ENCODE measurements at places on chromosomes 3 and 15.

DNA sequence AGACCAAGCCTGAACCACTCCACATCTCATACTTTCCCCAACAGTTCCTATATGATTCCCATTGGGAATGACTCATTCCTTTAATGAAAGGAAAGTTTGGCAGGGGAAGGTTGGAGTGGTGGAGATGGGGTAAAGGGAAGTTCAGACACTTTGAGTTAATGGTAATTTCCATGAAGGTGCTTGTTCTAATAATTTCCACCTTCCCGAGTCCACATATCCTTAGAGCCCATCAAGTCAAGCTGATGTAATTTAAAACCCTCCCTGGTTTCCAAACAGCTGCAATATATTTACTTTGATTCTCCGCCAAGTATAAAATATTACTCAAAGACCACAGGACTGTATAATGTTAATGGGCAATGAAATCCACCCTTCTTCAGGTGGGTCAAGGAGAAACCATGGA lies 95.0 kb upstream of the GALNT15 start:
- DNase-seq, result no peak

GRCh38 chr3:155690921-155691320 lies 54.0 kb downstream of the PLCH1 start:
- no peak for DNase-seq

DNA sequence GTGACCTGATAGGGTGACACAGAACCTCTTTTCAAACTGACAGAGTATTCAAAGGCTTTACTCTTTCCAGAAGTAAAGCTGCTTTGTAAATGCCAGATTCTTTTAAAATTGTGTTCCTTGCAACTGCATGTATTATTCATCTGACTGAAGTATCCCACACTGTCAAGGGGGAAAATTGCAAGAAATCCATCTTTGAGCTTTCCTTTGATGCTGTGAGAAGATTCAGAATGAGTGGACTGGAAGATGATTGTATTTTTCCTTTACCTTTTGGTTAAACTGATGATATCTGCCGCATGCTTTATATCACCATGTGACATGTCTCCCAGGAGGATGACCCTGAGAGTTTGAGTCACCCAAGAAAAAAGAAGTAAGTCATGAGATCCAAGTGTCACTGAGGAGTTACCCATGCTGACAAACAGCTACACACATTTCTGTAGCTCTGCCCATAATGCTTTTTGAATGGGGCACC lies 250.8 kb upstream of the CBLB start:
- no peak for DNase-seq

GRCh38 chr3:7854266-7854665 lies 647.4 kb upstream of the LMCD1 start:
- DNase-seq, result no peak

GRCh38 chr15:29612701-29613100 lies 209.6 kb downstream of the TJP1 start:
- DNase-seq, result no peak

DNA sequence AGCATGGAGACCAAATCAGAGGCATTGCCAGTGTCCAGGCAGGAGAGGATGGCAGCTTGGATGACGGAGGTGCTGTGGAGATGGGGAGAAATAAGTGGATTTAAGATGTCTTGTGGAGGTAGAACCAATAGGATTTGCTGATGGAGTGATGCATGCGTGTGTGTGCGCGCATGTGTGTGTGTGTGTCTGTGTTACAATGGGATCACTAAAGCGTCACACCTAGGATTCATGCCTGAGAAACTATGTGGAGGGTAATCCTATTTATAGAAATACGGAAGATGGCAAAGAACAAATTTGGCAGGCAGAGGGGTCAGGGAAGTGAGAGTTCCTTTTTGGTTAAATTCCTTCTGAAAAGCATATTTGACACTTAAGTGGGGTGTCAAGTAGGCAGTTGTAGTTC lies 64.8 kb upstream of the ARL8B start:
- DNase-seq, result no peak

GRCh38 chr3:138937690-138938055 lies 9.3 kb downstream of the FOXL2 start:
- no peak for DNase-seq

- no peak for DNase-seq
These were observed 395.8 kb downstream of the MAGI1 start for GRCh38 chr3:65642883-65643282.

GRCh38 chr3:169667166-169668071 lies 3.9 kb upstream of the MECOM start:
- no peak for DNase-seq

GRCh38 chr15:48244921-48245320 lies 38.8 kb downstream of the SLC12A1 start:
- no peak for DNase-seq

GRCh38 chr3:110419096-110419495 lies 652.5 kb upstream of the NECTIN3 start:
- DNase-seq, result no peak

GRCh38 chr15:35139822-35140221 lies 54.7 kb upstream of the NANOGP8 start:
- DNase-seq, result no peak

GRCh38 chr3:133230195-133230594 lies 169.7 kb upstream of the BFSP2 start:
- no peak for DNase-seq

- DNase-seq, result no peak
These were observed 3.6 kb downstream of the VGLL4 start for GRCh38 chr3:11640009-11640673.

DNA sequence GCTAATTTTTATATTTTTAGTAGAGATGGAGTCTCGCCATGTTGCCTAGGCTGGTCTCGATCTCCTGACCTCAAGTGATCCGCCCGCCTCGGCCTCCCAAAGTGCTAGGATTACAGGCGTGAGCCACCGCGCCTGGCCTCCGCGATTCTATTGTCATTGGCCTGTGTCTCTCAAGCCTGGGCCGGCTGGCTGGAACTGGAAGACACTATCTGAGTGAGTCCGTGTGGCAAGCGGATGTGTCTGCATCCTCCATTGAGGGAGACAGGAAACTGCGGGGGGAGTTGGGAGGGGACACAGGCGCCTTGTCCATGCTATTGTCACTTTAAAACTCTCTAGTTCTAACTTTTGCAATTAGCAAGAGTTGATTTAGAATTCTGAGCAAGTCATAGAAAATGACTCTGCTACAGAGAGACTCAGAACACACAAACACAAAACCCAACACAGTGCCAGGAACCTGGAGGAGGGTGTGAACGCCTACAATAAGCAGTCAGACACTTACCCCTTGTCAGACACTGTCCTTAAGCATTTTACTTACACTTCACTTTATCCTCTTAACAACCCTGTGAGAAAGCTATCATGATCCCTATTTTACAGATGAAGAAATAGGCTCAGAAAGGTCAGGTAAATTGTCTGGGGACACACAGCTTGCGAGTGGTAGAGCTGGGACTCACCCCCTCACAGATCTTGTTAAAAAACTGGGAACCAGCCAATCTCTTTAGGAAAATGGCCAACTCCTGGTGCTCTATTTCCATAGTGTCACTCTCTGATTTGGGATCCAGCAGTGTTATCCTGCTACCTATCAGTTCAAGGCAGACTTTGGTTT lies 38.7 kb downstream of the ANP32A start:
- no peak for DNase-seq

DNA sequence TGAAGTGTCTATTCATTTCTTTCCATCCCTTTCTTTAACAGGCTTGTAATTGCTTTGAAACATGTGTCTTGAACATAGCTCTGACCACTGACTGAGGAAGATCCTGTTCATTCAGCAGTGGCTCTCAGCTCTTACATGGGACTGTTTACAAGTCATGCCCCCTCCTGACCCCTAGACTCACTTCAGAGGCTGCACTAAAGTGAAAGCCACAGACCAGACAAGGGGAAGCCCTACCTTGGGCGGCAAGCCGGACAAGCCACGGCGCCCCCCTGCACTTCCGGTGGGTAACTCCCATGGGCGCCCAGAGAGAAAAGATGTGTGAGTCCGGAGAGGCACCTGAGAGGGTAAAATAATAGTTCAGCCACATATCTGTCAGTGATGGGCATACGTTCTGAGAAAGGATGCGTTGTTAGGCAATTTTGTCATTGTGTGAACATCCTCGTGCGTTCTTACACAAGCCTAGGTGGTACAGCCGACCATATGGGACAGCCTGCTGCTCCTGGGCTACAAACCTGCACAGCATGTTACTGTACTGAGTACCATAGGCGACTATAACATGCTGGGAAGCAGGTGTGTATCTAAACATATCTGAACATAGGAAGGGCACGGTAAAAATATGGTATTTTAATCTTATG lies 116.2 kb downstream of the CHSY1 start:
- DNase-seq, result no peak

GRCh38 chr3:37551857-37552256 lies 309.8 kb upstream of the CTDSPL start:
- DNase-seq, result no peak

DNA sequence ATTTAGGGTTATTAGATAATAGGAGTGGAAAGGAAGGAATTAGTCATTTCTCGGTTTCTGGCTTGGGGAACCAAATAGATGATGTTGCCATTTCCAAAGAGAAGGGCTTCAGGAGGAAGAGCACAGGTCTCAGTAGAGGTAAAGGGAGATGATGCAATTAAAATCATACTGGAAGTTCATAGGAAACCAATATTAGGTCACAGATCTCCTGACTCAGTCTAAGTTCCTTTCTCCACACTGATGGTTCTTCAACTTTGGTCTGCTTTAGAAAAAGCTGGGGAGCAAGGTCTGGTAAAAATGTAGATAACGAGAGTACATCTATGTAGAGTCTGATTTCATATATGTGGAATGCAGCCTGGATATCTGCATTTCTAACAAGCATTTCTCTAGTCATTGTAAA lies 130.9 kb downstream of the POLQ start:
- no peak for DNase-seq

- DNase-seq, result no peak
These were observed 17.0 kb upstream of the MUC4 start for GRCh38 chr3:195828762-195829161.

DNA sequence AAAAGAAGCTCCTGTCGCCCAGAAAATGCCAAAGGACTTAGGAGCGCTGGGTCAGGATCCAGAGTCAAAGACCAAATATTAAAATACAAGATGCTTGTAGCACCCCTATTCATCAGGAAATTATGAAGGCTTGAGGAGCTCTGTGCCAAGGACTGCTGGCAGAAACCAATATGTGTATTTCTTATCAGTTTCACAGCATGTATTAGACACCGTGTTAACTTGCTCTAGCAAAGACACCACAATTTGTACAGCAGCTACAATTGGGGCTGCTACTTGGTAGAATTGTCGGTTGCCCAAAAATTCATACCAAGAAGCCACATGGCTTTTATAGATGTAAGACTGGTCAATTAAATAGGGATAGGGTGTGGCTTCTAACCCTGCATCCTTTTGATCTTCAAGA lies 128.8 kb downstream of the CD47 start:
- no peak for DNase-seq

- no peak for DNase-seq
These were observed 64.5 kb downstream of the CDAN1 start for GRCh38 chr15:42672444-42672843.

- no peak for DNase-seq
These were observed 786 bp downstream of the RHOA start for GRCh38 chr3:49410846-49411534.

DNA sequence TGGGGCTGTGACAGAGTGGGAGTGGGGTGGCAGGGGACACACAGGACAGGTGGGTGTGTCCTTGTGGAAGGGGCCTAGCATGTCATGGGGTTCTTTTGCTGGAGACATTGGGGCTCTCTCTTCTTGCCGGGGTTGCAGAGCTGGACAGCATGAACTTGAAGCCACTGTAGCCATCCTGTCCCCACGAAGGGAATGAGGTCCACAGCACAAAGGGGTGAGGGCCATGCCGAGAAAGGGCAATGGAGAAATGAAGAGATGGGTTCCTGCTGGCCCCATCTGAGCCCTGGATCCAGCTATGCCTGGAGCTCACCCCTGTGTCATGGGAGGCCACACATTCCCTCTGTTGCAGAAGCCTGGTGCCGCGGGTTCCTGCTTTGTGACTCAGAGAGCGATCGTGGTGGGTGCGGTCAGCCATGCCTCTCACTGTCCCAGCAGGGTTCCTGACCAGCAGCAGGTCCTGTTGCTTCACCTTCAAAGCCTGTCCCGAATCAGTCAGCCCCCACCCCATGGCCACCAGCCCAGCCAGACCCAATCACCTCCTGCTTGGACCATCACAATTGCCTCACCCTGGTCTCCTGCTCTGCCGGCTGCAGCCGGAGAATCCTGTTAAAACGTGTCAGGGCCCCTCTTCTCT lies 50.0 kb downstream of the DNAJB8 start:
- peak; percentile 92 for DNase-seq

DNA sequence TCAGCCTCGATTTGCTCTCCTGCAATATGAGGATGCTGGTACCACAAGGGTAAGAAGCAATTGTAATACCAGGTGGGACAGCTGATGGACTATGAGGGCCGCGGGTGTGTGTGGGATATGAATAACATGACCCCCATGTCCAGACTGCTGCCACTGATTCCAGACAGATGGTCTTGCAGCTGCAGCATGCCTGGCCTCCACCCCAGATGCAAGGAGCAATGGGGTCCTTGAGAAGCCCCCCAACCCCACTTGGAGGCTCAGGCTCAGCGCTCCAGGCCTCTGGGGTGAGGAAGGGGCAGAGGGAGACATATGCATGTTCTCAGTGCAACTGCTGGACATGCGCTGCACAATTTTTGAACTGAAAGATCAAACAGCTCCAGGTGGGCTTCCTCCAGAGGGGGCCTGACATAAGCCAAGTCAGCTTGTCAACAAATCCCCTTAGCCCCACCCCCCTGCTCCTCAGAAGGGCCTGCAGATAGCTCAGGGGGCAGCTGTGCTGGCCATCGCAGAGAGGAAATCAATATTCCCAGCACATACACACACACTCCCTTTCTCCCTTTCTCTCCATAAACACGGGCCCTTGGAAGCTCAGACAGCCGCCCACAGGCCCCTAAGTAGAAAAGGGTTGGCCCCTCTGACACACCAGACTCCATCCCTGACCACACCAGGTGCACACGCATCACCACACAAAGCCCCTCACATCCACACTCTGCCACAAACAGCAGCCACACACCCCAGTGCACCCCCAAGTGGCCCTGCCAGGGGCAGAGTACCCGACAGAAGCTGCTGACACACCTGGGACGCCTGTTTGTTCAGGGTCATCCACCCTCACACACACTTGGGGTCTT lies 107.0 kb downstream of the IQSEC1 start:
- no peak for DNase-seq

DNA sequence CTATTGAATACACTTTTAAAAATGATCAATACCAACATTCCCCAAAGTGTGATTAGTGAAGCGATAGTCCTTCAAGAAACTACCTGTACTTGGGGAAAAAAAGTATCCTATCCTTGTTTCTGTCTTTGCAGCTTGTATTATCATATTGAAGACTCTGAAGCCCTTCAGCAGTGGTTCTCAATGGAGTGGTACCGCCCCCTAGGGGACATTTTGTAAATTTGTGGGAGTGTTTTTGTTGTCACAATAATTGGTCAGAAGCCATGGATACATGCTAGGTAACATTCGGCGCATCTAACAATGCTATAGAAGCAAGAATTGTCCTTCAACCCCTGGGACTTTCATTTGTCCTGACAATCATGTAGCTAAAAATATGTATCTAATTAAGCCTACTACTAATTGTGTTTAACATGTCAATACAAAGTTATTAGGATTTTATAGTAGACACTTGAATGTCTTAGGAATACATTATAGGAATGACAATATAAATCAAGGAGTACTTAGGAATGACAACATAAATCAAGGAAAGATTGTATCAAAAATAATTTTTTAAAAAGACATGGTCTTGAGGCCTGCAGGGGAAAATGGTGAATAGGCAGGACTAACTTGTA lies 53.7 kb downstream of the NMD3 start:
- DNase-seq, result peak; percentile 54

Measured in HCT116 (cell line).